ENCODE measurements at places on chromosomes 7 and 10. TPM values are rescaled to one million over a fixed set of nuclear protein-coding genes. Genes with fewer than 3 reads are reported as not detected.

GRCh38 chr7:12612622-12613021 is 42.1 kb downstream of the SCIN start:
- no peak for DNase-seq

The DMBT1 gene
- total RNA-seq: not detected

GRCh38 chr7:145817687-145818086 is 298.9 kb upstream of the CNTNAP2 start:
- DNase-seq: no peak

- no peak for DNase-seq
Observed at GRCh38 chr10:18230794-18231193, 90.6 kb downstream of the CACNB2 start.

The MOGAT3 gene
- total RNA-seq: not detected

GRCh38 chr7:4561795-4562194 is 120.3 kb upstream of the FOXK1 start:
- no peak for DNase-seq

GRCh38 chr7:157043745-157044144 is 33.3 kb upstream of the MNX1 start:
- DNase-seq: no peak

DNA sequence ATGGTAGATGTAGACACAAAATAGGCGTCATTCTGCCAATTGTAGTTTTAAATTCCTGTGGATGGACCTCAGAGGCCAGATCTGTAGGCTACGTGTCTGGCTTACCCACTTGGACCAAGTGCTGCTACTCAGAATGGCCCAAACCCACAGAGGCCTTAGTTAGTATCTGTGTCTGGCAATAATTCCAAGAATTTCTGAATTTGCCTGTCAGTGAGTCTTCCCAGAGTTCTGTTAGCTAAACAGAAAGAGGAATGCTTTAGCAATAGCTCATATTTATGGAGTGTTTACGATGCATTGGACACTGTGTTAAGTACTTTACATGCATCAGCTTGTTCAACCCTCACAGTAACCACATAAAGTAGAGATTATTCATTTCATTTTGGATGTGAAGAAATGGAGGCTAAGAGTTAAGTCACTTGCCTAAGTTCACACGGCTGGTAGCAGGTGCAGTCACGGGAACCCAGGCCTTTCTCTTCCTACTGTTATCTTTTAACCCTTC is 231.8 kb downstream of the PTEN start:
- no peak for DNase-seq

The CNNM1 gene
- 0.05 TPM for total RNA-seq

- no peak for DNase-seq
Observed at GRCh38 chr7:106038916-106039315, 73.2 kb downstream of the SYPL1 start.

The TMEM130 gene
- total RNA-seq: not detected

DNA sequence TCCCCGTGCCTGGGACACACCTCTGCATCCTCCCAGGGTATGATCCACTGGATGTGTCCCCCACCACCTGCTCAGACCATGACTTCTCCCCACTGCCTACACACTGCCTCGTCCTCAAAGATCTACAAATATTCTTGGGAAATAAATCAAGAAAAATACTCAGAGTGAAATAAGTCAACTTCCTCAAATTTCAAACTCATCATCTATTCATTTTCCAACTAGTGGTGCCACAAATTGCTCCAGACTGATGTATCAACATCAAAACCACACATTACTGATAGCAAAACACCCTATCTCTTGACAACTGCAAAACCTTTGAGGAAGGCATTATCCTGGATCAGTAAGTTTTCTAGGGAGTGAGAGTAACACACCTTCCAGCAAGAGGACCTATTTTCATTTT is 87.7 kb downstream of the GRB10 start:
- no peak for DNase-seq

The TBC1D12 gene
- total RNA-seq: 6.6 TPM

GRCh38 chr7:158977981-158978380 is 121.6 kb downstream of the DYNC2I1 start:
- no peak for DNase-seq

- DNase-seq: no peak
Observed at GRCh38 chr10:92961638-92962037, 99.0 kb upstream of the CYP26C1 start.

GRCh38 chr10:129046962-129047361 is 420.1 kb upstream of the MGMT start:
- no peak for DNase-seq

GRCh38 chr10:131641898-131642297 is 258.9 kb upstream of the PPP2R2D start:
- no peak for DNase-seq

DNA sequence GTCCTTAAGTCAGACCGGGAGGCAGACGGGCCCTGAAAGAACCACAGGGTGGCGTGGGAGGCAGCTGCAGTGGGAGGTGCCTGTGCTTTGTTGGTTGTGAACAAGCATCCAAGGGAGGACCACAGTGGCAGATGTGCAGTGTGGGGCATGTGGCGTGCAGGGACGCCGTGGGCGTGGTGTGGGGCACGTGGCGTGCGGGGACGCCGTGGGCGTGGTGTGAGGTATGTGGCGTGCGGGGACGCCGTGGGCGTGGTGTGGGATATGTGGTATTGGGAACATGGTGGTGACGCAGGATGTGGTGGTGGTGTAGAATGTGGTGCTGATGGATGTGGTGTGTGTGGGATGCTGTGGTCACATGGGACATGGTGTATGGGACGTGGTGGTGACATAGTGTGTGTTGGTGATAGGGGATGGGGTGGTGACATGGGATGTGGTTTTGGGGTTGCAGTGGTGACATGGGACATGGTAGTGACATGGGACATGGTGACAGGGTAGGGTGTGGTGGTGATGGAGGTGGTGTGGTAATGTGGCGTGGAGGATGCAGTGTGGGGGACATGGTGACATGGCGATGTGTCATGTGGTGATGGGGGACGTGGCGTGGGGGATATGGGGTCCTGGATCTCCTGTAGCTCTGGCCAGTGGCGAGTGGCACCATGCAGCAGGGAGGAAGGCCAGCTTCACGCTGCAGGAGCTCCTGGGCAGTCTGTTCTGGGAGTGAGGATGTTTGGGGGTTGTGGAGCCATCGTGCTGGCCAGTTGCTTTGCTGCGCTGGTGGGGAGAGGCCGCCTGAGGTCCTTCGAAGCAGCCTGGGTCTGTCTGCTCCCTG is 78.8 kb downstream of the INPP5A start:
- no peak for DNase-seq

DNA sequence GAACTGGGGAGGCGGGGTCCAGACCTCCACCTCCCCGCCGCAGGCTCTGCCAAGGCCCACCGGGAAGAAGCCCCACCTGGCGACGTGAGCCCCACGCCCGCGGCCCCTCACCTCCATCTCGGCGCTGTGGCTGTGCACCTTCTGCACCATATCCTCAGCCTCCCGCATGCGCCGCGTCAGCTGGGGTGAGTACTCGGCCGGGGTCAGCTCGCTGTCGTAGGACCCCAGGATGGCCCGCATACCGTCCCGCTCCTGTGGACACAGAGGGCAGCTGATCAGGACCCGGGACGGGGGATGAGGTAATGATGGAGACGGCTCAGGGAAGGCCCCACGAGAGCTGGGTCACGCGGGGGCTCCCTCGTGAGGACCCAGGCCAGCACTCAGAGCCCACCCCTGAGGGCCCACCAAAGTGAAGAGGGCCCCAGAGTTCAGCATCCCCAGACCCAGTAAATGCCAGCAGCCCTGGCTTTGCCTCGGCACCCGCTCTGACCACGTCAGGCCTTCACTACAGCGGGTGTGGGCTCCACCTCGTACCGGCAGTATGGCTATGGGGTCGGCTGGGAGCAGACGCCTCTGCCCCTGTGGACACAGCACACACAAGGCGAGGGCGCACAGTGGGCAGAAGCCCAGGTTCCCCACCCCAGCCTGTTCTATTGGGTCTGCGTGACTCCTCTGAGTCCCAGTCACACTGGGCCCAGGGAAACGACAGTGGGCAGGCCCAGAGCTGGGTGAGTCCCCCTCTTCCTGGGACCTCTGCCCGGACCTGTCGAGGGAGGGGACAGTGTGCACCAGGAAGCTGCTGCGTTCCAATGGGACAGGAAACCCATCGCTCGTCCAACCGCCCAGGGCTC is 218.1 kb downstream of the MAD1L1 start:
- peak; percentile 19 for DNase-seq

- DNase-seq: peak; percentile 72
Observed at GRCh38 chr7:47435889-47436312, 146.0 kb downstream of the TNS3 start.

GRCh38 chr10:93063144-93063976 is 2.8 kb downstream of the CYP26C1 start:
- DNase-seq: no peak

The KCNMA1 gene
- total RNA-seq: 4.1 TPM

The DKK1 gene
- not detected for total RNA-seq

- peak; percentile 71 for DNase-seq
Observed at GRCh38 chr7:2632733-2633537, 1.1 kb downstream of the TTYH3 start.

DNA sequence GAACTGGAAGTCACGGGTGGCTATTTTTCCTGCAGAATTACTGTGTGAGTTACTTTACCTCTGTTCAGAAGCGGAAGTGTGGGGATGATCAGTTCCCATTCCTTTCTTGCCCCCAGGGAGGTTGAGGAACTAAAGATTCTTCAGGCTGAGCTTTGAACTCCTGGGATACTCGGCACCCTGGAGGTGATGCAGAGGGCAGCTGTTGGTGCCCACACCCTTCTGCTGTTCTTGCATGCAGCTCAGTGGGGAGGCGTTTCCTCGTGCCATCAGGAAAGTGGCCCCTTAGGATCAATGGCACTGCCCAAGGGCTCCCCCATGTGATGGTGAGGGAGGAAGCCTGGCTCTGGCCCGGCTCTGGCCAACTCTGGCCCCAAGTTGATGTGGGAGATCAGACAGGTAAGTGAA is 44.7 kb upstream of the MXI1 start:
- no peak for DNase-seq

- DNase-seq: no peak
Observed at GRCh38 chr7:10821156-10821555, 152.5 kb upstream of the PHF14 start.

DNA sequence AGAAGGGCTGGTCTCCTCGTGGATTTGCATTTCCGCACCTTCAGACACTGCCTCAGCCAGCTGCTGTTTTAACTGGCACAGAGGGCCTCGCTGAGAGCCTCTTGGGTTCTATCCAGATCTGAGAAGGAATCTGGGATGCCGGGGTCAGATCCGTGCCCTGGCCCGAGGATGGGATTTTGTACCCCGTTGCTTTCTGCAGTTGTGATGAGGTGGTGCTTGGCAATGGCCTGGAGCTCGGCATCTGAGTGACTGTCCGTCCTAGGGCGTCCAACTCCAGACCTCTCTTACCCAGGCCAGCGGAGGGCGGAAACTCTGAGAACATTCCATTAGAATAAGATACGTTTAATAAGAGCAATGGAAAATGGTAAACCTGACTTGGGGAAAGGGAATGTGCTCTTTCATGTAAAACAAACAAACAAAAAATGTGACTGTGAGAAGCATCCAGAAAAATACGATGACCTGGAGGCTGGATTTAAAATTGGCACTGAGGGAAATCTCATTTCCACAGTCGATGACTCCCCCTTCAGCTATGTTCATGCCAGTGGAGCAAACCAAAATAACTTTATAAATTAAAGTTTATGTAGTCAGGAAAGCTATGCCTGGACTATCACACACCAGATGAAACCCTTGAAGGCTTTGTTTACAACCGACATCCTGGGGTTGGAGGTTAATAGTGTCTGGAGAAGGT is 39.6 kb downstream of the GRK5 start:
- DNase-seq: peak; percentile 69

The ZNF800 gene
- total RNA-seq: 26.0 TPM

The ZEB1 gene
- 74.7 TPM for total RNA-seq

The DNAH11 gene
- 2.9 TPM for total RNA-seq

- no peak for DNase-seq
Observed at GRCh38 chr10:66888237-66888636, 37.6 kb upstream of the LRRTM3 start.

DNA sequence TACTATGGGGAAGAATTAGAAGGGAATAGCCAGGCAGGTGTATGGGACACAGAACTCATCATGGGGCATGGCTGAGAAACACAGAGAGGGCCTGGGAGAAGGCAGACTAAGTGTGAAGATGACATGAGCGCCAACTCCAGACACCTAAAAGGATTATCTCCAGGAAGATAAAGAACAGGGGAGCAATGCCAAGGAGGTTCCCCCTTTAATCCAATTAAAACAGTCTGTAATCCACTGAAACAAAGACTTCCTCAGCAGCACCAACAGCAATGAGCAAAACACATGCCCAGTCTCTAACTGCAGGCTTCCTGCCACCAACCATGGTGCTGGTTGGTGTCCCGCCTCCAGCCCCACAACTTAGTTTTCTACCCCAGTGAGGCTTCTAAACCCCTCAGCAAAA is 108.9 kb downstream of the GRID1 start:
- DNase-seq: no peak

DNA sequence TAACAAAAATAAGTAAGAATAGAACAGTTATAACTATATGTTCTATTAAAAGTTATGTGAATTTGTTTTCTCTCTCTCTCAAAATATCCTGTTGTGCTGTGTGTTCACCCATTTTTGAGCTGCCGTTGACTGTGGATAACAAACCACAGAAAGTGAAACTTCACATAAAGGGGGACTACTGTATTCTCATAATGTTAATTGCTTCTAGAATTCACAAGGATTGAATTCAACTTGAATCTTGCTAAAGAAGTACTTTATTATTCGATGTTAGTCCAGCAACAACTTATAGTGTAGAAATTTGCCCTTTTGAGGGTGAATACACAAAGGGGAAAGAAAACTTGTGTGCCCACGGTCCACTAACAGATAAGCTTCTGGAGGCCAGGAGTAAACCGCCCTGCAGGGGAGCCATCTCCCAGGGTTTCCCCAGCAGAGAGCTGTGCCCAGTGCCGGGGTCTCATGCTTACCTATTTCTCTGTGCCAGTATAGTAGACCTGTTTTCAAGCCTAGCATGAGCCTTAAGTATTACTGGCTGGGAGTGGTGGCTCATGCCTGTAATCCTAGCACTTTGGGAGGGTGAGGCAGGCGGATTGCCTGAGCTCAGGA is 87.1 kb downstream of the KAT6B start:
- no peak for DNase-seq

The RADIL gene
- total RNA-seq: 6.8 TPM

GRCh38 chr10:4231439-4231838 is 446.4 kb upstream of the KLF6 start:
- DNase-seq: no peak

- DNase-seq: no peak
Observed at GRCh38 chr10:3396116-3396515, 223.5 kb upstream of the PITRM1 start.

- DNase-seq: no peak
Observed at GRCh38 chr10:17235136-17235535, 7.1 kb downstream of the VIM start.

GRCh38 chr10:31011017-31011664 is 20.5 kb downstream of the ZNF438 start:
- DNase-seq: no peak

DNA sequence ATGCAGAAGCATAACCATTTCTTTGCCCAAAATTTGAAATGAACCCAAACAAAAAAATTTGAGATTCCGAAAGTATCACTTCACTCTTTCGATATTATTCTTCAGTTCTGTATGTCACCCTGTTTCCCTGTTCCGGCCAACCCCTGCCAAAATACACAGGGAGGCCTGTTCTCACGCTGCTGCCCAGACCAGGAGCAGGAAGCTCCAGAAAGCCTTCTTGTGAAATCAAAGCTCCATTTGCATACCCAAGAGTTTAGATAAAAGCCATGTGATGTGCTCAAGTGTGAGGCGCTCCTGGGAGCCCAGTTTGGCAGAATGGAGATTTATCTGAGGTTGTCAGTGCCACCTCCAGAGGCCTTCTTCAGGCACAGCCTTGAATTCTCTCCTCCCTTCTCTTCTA is 236.2 kb downstream of the FGFR2 start:
- DNase-seq: peak; percentile 28

GRCh38 chr10:113991091-113991860 is 52.4 kb upstream of the ADRB1 start:
- no peak for DNase-seq

- DNase-seq: no peak
Observed at GRCh38 chr10:51363415-51363814, 289.1 kb downstream of the PRKG1 start.

Measured in left cardiac atrium (tissue), 4 donors.